Left renal cortex interstitium (tissue), 4 donors: ENCODE measurements at places on chromosomes 5 and 9. TPM values are rescaled to one million over a fixed set of nuclear protein-coding genes. Genes with fewer than 3 reads are reported as not detected.

The ABL1 gene
- polyA plus RNA-seq, result 89.4 TPM

The TLN1 gene
- polyA plus RNA-seq, result 179 TPM

The CDHR2 gene
- 22.6 TPM for polyA plus RNA-seq

The C9 gene
- 0.26 TPM for polyA plus RNA-seq

The FAM169A gene
- 14.5 TPM for polyA plus RNA-seq

- no peak for DNase-seq
Measured at GRCh38 chr5:9474219-9475002, 71.5 kb downstream of the SEMA5A start.
